ENCODE measurements at places on chromosomes 13 and 19.

- no peak overlapping the region for H3K4me3 ChIP-seq
- peaks cover 2% of the 10 kb centered on the region for H3K36me3 ChIP-seq
- no peaks in the 10 kb centered on the region for H3K4me1 ChIP-seq
- no peak overlapping the region for H3K27ac ChIP-seq
Measured at GRCh38 chr19:31255831-31256592, 93.2 kb downstream of the TSHZ3 start.

GRCh38 chr13:27541386-27541785 is 78.9 kb downstream of the LNX2 start:
- peaks cover 7% of the 10 kb centered on the region for H3K36me3 ChIP-seq
- H3K4me1 ChIP-seq: no peaks in the 10 kb centered on the region
- H3K4me3 ChIP-seq: no peak overlapping the region
- no peak overlapping the region for H3K27ac ChIP-seq
- no peak for DNase-seq

GRCh38 chr19:6876748-6877147 is 10.6 kb upstream of the ADGRE1 start:
- no peaks in the 10 kb centered on the region for H3K4me1 ChIP-seq
- H3K27me3 ChIP-seq: peaks cover 20% of the 10 kb centered on the region
- H3K27ac ChIP-seq: no peak overlapping the region
- DNase-seq: no peak
- peaks cover 10% of the 10 kb centered on the region for H3K36me3 ChIP-seq

DNA sequence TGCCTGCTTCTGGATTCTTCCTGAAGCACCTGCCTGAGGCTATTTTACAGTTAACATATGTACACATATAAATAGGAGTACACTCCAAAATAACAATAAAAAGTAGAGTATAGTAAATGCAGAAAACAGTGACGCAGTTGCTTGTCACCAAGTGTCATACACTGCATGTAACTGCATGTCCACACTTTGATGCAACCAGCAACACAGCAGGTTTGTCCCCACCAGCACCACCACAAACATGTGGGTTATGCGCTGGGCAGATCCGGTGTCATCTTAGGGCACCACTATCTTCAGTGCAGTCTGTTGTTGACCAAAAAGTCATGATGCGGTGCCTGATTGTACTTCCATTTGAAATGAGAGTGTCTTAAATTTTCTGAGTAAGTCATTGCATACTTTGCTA is 51.3 kb downstream of the COL4A2 start:
- H3K4me1 ChIP-seq: no peaks in the 10 kb centered on the region
- H3K27me3 ChIP-seq: peaks cover 15% of the 10 kb centered on the region
- no peak overlapping the region for H3K4me3 ChIP-seq
- peaks cover 2% of the 10 kb centered on the region for H3K36me3 ChIP-seq

DNA sequence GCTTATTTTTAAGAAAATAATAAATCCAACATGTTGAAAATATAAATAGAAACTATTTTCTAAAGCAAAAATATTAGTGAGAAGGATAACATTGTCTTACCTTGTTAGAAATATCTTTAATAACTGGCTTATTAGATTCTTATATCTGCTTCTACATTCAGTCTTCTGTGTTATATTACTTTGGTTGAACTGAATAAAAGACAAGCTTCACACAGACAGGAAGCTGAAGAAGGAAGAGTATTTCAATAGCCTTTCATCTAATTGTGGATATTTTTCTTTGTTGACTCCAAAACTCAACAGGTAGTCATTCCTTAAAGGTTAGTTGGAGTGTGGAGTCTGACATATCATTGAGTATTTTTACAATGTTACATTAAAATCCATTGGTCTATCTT is 10.9 kb downstream of the SETDB2 start:
- H3K27me3 ChIP-seq: no peaks in the 10 kb centered on the region
- peak overlapping the region; percentile 73 for H3K4me3 ChIP-seq
- peak overlapping the region; percentile 93 for H3K27ac ChIP-seq
- DNase-seq: no peak
- peaks cover 28% of the 10 kb centered on the region for H3K4me1 ChIP-seq

- H3K4me1 ChIP-seq: peaks cover 7% of the 10 kb centered on the region
- peaks cover 13% of the 10 kb centered on the region for H3K27me3 ChIP-seq
- no peak overlapping the region for H3K27ac ChIP-seq
- no peak overlapping the region for H3K4me3 ChIP-seq
- DNase-seq: no peak
Measured at GRCh38 chr13:51841732-51842131, 3.2 kb downstream of the TMEM272 start.

DNA sequence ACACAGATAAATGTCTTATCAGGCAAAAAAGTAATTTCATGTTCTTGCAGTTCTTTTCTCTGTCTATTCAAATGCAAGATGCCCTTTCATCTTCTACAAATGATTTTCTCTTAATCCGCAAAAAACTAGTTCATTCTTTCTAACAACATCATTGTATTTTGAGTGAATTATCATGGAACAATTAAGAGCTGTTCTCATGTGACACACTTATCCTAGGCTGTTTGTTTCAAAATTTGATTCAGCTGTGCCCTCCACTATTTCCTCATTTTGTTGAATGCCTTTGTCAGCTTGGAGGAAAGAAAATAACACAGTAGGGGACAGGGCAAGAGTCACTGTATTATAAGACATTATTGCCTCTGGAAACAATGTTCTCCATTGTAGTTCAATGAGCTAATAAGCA is 396.9 kb downstream of the KCTD12 start:
- peaks cover 6% of the 10 kb centered on the region for H3K27me3 ChIP-seq
- H3K4me3 ChIP-seq: no peak overlapping the region
- no peaks in the 10 kb centered on the region for H3K4me1 ChIP-seq

DNA sequence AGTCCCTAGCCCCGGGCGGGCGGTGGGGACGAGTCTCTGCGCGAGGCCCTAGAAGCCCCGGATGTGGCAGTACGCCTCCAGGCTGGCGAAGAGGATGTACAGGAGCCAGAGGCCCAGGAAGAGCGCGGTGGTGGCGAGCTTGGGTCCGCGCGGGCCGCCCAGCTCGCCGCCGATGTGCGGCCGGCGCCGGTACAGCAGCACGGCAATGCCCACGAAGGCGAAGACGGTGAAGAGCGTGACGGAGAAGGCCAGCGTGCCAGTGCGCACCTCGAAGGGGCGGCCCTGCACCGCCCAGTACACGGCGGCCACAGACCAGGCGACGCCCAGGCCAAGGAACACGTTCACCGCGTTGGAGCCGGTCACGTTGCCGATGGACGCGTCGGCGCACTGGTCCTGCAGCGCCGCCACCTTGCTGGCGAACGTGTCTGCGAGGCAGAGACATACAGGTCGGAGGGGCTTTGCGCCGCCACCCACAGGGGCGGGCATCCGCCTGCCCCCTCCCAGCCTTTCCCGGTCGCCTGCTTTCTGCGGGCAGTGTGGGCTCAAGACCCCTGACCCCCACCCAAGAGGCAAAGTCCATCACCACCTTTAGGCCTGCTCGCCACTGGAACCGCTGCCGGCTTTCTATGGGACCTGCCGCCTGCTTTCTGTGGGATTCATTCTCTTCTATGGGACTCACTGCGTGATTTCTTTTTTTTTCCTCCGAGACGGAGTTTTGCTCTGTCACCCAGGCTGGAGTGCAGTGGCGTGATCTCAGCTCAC is 10.9 kb upstream of the MEIS3 start:
- peaks cover 32% of the 10 kb centered on the region for H3K27me3 ChIP-seq
- peak overlapping the region; percentile 61 for H3K4me3 ChIP-seq
- H3K36me3 ChIP-seq: peaks cover 5% of the 10 kb centered on the region

DNA sequence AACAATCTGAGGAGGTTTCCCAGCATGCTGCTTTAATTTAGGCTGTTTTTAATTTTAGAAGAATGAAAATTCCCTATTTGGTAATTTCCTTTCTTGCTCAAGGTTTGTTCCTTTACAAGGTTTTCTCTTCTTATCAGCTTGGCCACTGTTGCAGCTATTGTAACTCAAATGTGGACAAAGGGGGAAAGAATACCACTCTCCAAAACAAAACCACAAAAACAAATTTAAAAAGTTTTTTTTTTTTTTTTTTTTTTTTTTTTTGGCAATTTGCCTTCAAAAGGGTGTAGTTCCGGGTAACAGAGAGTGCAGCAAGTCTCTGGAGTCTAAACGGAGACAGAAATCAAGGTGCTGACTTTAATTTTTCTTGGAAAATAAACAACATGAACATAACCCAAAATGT is 306.4 kb upstream of the ARGLU1 start:
- H3K27me3 ChIP-seq: no peaks in the 10 kb centered on the region
- no peaks in the 10 kb centered on the region for H3K36me3 ChIP-seq
- no peak overlapping the region for H3K4me3 ChIP-seq
- no peak for DNase-seq

GRCh38 chr13:21639561-21639960 is 31.3 kb upstream of the FGF9 start:
- no peaks in the 10 kb centered on the region for H3K36me3 ChIP-seq
- no peak overlapping the region for H3K4me3 ChIP-seq
- H3K27ac ChIP-seq: no peak overlapping the region
- H3K27me3 ChIP-seq: peaks cover 26% of the 10 kb centered on the region

GRCh38 chr19:5282901-5283300 is 57.7 kb downstream of the PTPRS start:
- H3K4me3 ChIP-seq: no peak overlapping the region
- peaks cover 32% of the 10 kb centered on the region for H3K27me3 ChIP-seq
- DNase-seq: no peak

DNA sequence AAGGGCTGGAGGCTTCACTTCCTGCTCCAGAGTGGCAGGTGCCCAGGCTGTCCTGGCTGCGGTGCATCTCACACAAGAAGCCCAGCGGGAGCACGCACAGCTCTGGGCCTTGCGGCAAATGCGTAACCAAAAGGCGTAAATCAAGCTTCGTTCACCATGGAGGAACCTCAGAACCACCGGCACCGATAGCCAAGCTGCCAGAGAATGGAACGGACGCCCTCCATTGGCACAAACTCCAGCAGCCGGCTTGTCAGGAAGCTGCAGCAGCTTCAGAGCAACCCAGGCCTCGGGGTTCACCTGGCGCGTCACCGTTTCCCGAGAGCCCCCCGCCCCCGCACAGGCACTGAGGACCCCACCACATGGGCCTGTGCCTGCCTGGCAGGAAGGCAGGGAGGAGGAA is 76.7 kb downstream of the RASA3 start:
- H3K4me1 ChIP-seq: peaks cover 47% of the 10 kb centered on the region
- H3K36me3 ChIP-seq: peaks cover 56% of the 10 kb centered on the region
- peak overlapping the region; percentile 53 for H3K27ac ChIP-seq

DNA sequence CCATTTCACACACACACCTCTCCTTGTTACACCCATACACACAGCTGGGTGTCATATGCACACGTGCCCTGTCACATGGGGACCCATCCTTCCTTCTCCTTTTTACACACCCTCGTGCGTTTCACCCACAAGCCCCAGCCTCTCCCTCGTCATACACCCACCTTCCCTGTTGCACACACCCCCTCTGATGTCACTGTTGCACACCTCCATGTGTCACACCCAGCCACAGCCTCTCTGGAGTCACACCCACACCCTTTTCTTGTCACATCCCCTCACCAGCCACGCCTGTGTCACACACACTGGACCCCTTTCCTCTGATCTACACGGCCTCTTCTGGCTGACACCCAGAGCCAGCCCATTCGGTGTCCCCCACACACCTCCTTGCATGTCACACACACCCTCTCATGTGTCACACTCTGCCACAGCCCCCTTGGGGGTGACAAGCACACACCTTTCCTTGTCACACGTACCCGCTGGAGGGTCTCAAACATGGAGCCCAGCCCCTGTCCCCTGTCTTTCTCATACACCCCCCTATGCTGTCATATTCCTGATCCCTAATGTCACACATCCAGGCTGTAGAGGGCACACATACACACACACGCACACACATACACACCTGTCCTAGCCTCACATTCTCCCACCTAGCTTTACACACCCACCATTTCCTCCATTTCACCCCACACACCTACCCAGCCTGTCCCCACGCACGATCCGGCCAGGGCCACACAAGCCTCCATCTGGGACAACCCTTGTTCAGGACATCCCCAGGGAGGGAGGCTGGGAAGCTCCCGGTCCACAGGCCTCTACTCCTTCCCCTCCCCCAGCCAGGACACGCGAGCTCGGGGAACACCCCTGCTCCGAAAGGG is 1.4 kb downstream of the NOVA2 start:
- peaks cover 91% of the 10 kb centered on the region for H3K27me3 ChIP-seq
- H3K4me1 ChIP-seq: peaks cover 17% of the 10 kb centered on the region
- no peaks in the 10 kb centered on the region for H3K36me3 ChIP-seq
- H3K27ac ChIP-seq: peak overlapping the region; percentile 1
- DNase-seq: peak; percentile 24

DNA sequence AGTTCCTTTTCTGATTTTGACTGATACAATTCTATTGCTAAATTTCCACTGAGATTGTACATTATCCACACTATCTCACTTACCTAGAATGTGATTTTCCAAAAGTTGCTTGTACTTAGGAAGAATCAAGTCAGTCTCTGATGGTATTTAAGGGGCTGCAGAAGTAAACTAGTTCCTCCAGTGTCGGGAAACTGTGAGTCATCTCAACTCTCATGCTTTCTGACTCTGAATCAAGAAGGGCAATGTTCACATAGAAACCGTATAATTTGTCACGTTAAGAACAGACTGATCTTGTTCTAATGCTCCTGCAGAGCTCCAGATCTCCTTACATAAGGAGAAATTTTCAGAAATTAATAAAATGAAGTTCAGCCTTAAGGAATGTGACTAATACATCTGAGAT is 369.3 kb downstream of the KLF5 start:
- DNase-seq: no peak
- no peak overlapping the region for H3K4me3 ChIP-seq
- peaks cover 29% of the 10 kb centered on the region for H3K27me3 ChIP-seq
- no peaks in the 10 kb centered on the region for H3K4me1 ChIP-seq

DNA sequence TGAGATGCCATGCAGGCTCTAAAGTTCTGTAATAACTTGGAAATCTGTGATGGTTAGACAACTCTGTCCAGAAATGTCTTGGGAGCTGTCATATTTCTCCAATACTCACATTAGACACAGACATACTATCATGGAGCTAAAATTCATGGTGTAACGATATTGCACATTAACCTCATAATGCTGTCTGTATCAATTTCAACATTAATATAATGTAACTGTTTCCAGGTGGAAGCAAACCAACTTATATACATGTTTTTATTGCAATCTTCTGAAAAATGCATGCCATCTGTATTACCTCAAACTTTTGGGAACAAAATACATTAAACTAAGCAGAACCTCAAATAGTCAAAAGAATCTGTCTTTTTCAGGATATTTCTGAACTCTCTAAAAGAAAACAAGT is 14.7 kb upstream of the SPART start:
- no peaks in the 10 kb centered on the region for H3K36me3 ChIP-seq
- H3K27ac ChIP-seq: no peak overlapping the region
- DNase-seq: no peak
- H3K27me3 ChIP-seq: no peaks in the 10 kb centered on the region

- H3K36me3 ChIP-seq: no peaks in the 10 kb centered on the region
- DNase-seq: no peak
- no peaks in the 10 kb centered on the region for H3K4me1 ChIP-seq
- no peak overlapping the region for H3K4me3 ChIP-seq
- H3K27me3 ChIP-seq: peaks cover 22% of the 10 kb centered on the region
Measured at GRCh38 chr19:42065511-42065910, 4.5 kb downstream of the GRIK5 start.

DNA sequence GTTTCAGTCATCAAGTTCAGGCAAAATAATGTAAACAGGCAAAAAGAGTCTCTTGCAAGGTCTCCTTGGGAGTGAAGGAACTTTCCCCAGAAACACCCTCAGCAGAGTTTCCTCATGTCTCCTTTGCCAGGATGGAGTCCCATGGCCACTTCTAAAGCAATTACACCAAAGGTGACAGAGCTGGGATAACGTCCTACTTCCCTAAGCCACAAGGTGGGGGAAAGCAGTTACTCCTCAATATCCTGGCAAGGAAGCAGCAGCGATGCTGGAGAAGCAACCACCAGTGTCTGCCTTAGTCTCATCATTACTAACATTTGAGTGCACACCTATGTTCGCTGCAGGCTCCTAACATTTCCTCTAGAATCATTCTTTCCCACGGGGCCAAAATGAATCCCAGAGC is 88.6 kb downstream of the UBL3 start:
- no peaks in the 10 kb centered on the region for H3K27me3 ChIP-seq
- no peak overlapping the region for H3K4me3 ChIP-seq
- H3K27ac ChIP-seq: no peak overlapping the region
- H3K4me1 ChIP-seq: peaks cover 20% of the 10 kb centered on the region
- no peak for DNase-seq
- H3K36me3 ChIP-seq: peaks cover 11% of the 10 kb centered on the region
